Testis (tissue), 5 donors: ENCODE measurements at places on chromosomes 16 and 17. TPM values are rescaled to one million over a fixed set of nuclear protein-coding genes. Genes with fewer than 3 reads are reported as not detected.

Gene CRYM
- 11.1 TPM for polyA plus RNA-seq

GRCh38 chr17:50848711-50849110 lies 13.3 kb downstream of the WFIKKN2 start:
- no peak overlapping the region for H3K4me3 ChIP-seq
- H3K4me1 ChIP-seq, result no peaks in the 10 kb centered on the region
- H3K27me3 ChIP-seq, result no peaks in the 10 kb centered on the region

Gene NPB
- 1.8 TPM for polyA plus RNA-seq

DNA sequence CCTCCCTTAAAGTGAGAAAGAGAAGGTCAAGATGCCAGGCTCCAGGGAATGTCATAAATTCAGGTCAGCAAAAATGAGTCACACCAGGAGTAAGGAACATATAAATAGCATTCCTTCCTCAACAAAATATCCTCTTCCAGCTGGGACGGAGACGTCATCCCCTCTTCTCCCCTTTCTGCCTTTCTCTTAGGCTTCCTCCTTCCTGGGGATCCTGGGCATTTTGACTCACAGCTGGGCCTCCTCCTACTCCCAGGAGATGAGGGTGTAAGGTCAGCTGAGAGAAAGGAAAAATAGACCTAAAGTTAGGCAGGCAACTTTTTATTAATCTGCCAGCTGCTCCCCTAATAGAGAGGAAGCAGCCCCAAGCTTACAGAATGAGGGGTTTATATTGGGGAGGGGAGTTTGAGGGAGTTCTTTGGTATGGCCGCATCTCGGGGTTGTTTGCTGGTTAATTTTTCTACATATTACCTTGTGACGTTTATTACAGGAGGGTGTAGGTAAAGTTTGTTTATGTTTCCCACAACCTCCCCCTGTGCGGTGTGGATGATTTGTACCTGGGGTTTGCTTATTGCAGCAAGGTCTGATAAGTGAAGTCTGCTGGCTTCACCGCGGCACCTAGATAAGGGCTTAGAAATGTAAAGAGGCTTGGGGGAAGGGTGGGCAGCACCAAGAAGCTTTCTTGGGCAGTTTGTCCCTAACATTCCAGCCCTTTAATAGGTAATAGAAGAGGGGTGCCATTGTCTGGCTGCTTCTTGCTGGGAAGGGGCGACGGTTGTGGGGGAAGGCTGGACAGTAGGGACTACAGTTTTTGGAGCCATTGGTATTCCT lies 7.1 kb upstream of the ZNF747 start:
- H3K4me1 ChIP-seq, result no peaks in the 10 kb centered on the region
- DNase-seq, result no peak
- H3K27me3 ChIP-seq, result no peaks in the 10 kb centered on the region
- H3K36me3 ChIP-seq, result no peaks in the 10 kb centered on the region
- no peak overlapping the region for H3K4me3 ChIP-seq
- H3K27ac ChIP-seq, result no peak overlapping the region

DNA sequence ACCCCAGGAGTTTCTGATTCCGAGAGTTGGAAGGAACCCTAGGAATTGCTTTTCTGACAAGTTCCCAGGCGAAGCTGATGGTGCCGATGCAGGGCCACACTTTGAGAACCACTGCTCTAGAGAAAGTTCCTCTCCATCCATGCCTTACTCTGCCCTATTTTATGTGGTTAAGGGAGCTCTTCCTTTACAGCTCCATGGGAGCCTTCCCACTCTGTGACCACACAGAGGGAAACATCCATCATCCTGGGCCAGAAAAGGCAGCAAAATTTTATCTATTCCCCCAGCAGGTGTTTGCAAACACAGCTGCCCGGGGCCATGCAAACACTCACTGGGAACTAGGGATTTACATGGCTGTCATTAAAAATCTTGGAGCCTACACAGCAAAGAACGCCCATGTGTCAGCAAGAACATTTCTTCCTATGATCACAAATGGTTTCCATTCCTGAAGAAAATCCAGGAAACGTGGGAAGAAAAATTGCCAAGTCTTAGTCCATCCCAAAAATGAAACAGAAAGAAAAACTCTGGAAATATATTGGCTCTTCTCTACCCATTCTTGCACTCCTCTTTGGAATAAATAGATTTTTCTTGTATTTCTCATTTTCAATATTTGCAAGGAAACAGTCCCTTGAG lies 252.7 kb downstream of the PMP22 start:
- H3K4me1 ChIP-seq, result no peaks in the 10 kb centered on the region
- no peak overlapping the region for H3K27ac ChIP-seq
- no peaks in the 10 kb centered on the region for H3K36me3 ChIP-seq
- no peak for DNase-seq
- H3K27me3 ChIP-seq, result no peaks in the 10 kb centered on the region
- no peak overlapping the region for H3K4me3 ChIP-seq

DNA sequence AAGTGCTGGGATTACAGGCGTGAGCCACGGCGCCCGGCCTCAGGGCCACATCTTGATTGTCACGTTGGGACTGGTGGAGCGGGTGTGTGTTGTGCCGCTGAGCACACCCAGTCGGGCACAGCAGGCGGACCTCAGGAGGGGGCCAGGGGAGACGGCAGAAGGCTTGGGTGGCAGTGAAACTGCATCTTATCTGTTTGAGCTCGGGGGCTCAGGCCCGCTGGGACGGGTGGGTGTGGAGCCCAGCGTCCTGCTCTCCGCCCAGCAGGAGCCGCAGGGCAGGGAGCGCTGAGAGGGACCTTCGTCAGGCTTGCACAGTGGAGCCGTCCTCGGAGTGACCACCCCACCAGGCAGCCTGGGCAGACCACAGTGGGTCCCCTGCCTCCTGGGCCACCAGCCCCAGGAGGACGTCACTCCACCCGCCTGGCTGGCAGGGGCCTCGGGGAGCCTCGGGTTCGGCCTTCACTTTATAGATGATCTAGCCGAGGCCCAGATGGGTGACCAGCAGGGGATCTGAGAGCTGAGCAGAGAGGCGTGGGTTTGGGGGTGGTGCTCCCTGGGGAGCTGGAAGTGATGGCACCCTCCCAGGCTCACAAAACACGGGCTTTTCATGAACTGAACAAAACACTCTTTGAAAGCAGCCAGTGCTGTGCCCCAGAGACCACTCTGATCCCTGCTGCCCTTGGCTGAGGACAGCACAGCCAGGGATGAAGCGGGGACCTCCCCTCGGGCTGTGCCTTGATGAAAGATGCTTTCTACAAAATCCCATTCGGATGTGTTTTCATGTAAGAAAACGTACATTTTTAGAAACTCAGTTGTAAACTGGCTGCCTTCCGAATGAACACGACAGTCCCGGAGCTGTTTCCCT lies 181.1 kb downstream of the SEC14L1 start:
- no peak overlapping the region for H3K27ac ChIP-seq
- no peaks in the 10 kb centered on the region for H3K27me3 ChIP-seq
- H3K36me3 ChIP-seq, result no peaks in the 10 kb centered on the region
- H3K4me1 ChIP-seq, result peaks cover 40% of the 10 kb centered on the region
